NCI-H146 (cell line): ENCODE measurements at places on chromosomes 12 and 14.

- no peak for DNase-seq
Observed at GRCh38 chr14:80770114-80770908, 171.2 kb downstream of the CEP128 start.

GRCh38 chr14:52397844-52398243 is 83.7 kb downstream of the PTGER2 start:
- no peak for DNase-seq

GRCh38 chr12:92938018-92938417 is 8.9 kb upstream of the EEA1 start:
- no peak for DNase-seq

DNA sequence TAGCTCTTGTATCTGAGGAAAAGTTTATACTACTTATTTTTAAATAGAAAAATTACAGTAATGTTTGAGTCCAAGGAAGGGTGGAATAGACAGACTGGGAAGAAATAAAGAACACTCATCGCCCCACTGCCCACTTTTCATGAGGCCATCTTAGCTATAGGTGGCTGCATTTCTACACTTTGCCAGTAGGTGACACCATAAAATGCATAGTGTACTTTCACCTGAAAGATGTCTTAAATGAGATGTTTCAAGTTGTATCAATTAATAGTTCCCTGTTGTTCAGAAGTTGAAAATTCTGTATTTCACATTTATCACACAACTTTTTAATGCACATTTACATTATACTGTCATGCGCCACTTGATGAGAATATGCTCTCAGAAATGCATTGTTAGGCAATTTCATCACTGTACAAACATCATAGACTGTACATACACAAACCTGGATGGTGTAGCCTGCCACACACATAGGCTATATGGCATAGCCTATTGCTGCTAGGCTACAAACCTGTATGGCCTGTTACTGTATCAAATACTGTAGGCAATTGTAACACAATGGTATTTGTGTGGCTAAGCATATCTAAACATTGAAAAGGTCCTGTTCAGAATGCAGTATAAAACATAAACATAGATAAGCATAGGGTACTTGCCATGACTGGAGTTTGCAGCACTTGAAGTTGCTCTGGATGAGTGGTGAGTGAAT is 27.6 kb downstream of the PMCH start:
- peak; percentile 15 for DNase-seq

DNA sequence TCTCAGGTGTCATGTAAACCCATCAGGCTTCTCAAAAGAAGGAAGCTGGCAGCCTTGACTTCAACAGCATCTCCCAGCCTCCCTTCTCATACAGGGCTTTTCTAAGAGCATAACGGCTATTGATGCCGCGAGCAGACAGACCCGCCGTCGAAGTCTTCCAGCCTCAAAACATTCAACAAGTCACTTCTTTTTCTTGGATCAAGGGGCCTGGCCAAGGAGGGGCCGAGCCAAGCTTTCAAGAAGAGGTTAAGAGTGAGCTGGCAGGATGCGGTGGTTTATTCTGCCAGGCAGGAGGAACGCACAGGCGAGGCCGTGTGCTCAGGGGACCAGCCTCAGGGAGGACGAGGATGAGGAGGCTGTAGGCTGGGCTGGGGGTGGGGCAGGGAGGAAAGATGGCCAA is 102.9 kb upstream of the RFLNA start:
- no peak for DNase-seq

- no peak for DNase-seq
Observed at GRCh38 chr12:21607701-21608100, 3.1 kb upstream of the GYS2 start.

- DNase-seq, result no peak
Observed at GRCh38 chr12:132491138-132491663, 1.2 kb downstream of the FBRSL1 start.

GRCh38 chr14:28766469-28766955 is at the start of gene FOXG1:
FOXG1 (plus strand) TSS chr14:28766787; CDS start chr14:28767280, 493 bp downstream.
- no peak for DNase-seq

DNA sequence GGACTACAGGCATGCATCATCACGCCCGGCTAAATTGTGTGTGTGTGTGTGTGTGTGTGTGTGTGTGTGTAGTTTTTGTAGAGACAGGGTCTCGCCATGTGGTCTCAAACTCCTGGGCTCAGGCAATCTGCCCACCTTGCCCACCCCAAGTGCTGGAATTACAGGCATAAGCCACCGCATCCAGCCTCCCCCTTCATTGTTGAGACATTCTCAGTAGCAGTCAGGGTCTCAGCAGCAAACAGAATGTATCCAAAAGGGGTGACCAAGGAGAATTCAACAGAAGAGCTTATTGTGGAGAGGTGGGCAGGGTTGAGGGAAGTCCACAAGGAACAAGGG is 37.3 kb upstream of the PLEKHG6 start:
- DNase-seq, result no peak

GRCh38 chr12:70364695-70365397 is 1.2 kb upstream of the KCNMB4 start:
- DNase-seq, result peak; percentile 5

DNA sequence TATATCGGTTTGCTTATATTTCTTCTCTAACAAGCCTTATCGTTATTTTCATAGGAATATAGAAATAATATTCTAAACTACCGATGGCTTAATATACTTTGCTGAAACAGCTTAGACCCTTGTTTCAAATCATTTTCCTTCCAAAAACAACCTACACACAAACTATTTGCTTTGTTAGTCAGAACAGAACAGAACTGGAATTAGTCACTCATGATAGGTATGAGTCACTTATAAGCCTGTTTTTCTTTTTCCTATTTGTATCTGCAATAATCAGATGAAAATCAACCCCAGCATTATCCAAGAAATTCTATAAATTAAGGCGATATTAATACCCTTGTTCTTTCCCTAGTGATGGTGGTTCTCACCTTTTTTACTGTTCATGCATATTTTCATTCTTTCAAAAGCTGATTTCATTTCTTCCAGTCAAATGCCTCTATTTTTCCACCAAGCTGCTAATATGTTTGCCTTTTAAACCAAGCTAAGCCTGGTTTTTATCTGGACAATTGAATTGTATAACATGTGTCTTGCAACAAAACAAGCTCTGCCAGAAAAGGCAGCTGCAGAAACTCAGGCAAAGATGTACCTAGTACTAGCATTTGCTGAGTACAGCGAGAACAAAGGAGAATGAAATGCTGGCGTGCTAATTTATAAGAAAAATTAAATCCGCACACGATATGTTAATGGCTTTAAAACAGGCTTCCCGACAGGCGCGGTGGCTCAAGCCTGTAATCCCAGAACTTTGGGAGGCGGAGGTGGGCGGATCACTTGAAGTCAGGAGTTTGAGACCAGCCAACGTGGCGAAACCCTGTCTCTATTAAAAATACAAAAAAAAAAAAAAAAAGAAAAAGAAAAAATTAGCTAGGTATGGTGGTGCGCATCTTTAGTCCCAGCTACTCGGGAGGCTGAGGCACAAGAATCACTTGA is 1418.2 kb downstream of the AACS start:
- no peak for DNase-seq

DNA sequence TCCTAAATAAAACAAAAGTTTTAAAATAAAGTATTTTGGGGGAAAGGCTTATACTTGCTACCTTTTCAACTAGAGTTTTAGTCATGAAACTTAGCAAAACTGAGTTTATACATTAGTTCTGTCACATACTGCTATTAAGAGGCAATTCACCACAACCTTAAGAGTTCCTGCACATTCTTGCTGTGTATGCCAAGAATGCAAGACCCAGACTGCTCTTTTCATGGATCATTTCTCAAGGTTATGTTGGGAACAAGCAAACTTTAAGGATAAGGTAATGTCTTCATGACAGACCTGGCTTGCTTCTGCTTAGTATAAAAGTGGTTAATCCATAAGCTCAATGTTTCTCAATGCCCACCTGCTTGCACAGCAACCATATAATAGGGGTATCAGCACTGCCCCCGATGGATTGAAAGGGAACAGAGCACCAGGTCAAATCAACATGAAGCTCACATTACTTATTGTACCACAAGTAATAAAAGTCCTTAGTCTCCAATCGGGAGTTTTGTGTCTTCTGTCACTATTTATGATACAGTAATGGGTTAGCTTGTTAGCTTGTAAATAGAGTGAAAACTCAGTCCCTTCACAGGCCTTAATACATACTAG is 67.6 kb downstream of the KIF21A start:
- no peak for DNase-seq

DNA sequence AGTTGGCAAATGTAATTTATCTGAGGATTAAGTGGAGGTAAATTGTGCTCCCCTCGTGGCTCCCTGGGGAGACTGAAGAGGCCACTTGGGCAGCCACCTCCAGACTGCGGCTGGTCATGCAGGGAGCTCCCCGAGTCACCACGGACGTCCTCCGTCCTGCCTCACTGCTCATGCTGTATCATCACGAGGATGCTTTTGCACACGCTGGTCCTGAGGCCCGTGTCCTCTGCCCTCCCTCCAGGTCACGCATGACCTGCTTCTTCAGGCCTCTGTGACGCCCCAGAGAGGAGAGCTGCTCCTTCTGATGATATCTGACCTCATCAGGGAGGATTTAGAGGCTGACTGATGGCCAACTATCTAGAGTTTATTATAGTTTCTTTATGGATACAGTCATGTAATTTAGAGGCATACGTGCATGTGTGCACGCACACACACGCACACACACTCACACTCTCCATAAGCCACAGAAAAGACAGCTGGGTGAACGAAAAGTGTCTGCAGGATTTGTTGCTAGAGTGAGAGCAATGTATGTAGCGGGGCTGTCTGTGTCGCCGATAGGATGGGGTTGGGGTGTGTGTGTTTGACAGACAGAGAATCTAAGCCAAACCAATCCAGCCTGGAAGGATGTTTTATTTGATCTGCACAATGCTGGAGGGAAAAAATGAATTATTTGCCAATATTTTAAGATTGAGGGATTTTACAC is 160.0 kb downstream of the ADGRD1 start:
- no peak for DNase-seq

- DNase-seq, result no peak
Observed at GRCh38 chr12:27705263-27705662, 5.4 kb upstream of the MRPS35 start.
